Stimulated activated CD4-positive, alpha-beta T cell treated with anti-CD3 and anti-CD28 coated beads, Interleukin-15, amount 100 ng/mL, for 1 hour (primary cell): ENCODE measurements at places on chromosomes 12 and 14.
A peak's percentile ranks its signal among the peaks of the same experiment; 100 is the strongest.

GRCh38 chr12:1660304-1661187 lies 30.3 kb upstream of the ADIPOR2 start:
- DNase-seq: peak; percentile 13

- no peak for DNase-seq
These were observed 20.5 kb downstream of the RNF10 start for GRCh38 chr12:120554678-120555077.

DNA sequence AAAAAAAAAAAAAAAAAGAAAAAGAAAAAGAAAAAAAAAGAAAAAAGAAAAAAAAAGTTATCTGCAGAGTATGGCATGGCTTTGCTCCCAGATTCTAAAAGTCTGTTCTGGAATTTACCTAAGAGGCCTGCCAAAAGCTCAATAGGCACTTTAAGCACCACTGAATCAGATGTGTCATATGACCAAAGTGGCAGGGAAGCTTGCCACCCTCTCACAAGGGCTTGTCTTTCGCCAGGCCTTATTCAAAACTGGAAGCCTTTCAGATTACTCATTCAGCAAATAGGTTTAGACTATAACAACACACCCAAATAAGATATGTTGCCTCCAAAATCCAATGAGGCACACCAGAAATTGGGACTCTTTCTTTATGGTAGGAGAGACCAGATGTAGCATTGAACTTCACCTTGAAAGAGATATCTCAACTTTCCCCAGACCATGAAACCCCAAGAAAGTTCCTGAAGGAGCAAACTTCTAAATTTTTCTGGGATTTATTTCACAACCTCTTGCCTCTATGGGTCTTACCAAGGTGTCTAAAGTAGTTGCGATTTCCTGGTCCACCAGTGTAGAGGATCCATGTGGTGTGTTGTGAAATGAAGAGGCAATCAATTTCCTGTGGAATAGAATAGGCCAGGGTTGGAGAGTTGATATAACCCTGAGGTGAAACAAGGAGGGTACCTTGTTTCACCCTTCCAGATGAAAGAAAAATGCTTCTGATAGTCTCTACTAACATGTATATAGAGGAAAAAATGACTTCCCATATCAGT lies 218.8 kb downstream of the DAD1 start:
- DNase-seq: no peak

GRCh38 chr14:92613008-92613658 lies 99.6 kb downstream of the RIN3 start:
- peak; percentile 63 for DNase-seq

DNA sequence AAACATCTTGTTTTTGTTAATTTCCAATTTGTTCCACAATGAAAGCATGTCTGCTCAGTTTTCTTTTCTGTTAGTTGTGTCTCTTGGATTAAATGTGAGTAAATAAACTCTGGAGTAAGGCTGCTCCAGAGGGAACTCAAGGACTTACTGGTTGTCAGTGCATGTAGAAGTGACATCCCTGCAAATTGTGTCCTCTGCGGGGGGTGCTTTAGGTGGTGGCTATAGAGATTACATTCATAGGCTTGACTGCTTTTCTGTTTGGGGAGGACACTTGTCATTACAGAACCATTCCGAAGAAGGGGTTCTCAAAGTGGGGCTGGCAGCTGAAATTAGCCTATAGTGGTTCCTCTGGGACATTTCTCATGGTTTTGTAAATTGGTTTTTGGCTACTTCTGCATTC lies 8.8 kb downstream of the TMTC2 start:
- DNase-seq: no peak

DNA sequence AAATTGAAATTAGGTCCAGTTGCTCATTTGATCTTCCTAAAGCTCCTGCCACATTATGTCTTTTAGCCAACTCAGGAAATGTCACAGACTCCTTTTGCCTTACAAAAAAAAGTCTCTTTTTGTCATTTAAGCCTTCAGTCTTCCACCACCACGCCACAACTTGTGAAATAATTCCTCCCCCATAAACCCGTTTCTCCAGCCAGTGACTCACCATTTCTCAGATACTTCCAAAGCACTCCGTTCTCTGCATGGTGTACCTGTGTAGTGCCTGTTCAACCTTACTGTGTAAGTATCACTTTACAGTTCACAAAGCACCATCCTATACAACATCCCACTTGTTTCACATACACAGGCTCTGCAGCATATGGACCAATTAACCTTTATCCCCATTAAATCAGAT lies 139.5 kb upstream of the AEBP2 start:
- no peak for DNase-seq

DNA sequence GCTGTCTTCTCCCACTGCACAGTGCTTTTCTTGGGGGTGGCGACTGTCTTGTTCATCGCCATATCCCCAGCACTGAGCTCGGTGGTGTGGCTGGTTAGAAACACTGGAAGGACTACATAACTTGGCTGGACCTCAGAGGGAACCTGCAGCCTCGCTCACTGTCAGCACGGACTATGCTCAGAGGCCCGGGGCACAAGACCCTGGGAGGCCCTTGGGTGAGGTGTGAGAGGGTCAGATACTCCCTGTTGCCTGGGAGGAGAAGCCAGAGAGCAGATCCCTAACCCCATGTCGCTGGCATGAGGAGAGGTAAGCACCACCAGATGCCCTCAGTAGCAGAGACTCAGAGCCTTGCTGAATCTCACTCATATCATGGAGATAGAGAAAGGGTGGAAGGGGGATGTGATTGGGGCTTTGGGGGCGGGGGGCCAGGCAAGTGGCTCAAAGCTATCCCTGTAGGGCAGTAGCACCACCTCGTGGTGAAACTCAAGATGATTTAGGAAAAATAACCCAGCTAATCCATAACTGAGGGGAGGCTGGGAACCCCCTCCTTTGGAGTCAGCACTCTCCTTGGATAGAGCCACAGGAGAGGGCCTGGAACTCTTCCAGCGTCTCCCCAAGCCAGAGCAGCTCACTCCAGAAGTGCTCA lies 18.7 kb upstream of the HDAC7 start:
- DNase-seq: no peak

DNA sequence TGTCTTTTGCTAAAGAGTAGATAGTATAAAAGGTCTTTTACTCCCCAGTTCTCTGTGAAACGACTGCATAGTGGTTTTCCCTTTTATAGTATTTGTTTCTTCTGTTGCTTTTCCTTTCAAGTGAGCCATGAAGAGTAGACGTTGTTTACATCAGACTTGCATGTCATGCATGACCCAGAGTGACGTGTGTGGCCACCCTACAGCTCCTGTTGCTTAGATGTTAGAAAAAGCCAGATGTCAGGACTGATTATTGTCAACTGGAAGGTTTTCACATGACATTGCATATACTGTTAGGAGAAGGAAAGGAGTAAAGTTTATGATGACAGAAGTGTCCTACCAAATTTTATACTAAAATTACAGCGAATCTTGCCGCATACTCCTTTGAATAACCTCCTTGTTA lies 1.3 kb upstream of the RD3L start:
- DNase-seq: no peak

DNA sequence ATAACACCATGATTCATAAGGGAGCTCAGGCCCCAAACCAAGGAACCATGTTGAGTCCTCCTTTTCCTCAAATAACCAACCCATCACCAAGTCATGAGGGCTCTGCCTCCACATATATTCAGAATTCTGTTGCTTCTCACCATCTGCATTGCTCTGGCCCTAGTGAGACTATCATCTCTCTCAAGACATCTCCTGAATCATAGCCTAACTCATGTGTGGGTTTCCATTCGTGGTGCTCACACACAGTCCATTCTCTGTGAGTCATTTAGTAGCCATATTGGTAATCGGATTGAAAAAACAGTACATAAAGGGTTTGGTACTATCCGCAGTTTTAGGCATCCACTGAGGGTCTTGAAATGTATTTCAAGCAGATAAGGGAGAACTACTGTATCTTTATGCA lies 5.1 kb upstream of the SLC38A2 start:
- DNase-seq: no peak

DNA sequence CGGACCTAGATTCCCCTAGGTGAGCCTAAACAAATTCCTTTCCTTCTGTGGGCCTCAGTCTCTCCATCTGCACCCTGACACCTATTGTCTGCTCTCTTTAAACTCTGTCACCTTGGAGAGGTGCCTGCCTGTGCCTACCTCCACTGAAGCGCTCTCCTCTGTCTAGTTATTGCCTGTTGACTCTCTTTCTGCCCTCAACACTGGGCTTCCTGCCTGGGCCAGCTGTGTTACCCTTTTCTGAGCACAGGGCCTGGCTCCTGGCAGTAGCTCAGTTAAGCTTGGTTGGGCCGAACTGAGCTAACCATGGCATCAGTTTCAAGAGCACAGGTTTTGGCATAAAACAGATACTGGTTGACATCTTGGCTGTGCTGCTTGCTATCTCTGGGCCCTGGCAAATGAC lies 43.5 kb downstream of the PRMT8 start:
- no peak for DNase-seq

- no peak for DNase-seq
These were observed 362 bp upstream of the ACYP1 start for GRCh38 chr14:75064205-75064567.

DNA sequence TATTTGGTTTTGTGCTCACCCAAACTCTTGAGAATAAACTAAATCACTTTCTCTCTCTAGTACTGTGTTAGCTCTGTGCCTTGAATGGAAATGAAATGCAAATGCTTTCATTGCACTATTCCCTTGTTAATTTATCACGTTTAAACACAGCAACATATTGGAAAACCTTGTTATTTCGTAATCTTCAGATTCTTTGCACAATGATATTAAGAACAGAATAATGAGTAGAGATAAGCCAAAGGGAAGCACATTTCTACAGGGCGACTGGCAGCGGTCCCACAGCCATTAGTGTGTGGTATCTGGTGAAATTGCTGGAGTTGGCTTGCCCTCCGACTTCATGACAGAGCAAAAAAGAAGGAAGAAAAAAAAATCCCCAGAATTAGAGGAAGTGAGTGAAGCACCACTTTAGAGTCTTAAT lies 166.1 kb upstream of the E2F7 start:
- no peak for DNase-seq

DNA sequence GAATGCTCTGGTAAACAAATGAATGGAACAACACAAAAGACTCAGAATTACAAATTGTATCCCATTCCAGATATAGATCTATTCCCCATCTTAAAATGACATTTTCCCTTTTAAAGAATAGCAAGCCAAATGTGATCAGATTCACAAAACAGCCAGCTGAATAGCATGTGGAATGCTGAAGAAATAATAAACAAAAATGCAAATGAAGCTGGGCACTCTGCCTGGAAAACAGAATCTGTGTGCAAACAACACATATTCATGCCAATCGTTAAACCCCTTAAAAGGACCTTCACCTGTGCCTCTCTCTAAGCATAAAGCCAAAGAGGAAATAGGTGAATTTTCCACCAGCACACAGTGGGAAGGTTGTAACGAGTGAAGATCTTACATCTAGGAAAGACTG lies 67.9 kb upstream of the PDZRN4 start:
- no peak for DNase-seq

DNA sequence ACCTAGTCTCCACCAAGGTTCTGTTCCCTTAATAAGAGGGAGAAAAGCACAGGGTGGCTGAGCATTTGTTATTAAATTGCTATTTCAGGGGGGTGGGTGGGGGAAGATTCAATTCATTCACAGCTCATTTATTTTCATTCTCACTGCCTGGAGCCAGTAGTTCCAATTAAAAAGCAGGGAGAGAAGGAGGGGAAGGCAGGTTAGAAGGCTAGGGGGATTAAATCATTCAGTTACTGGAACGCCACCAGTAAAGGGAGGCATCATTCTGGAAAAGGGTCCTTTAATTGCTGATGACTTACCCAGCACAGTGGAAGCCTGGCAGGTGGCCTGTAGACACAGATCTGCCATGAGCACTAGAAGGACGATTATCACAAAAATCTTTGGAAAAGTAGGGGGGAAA lies 47.4 kb downstream of the NIN start:
- DNase-seq: no peak

DNA sequence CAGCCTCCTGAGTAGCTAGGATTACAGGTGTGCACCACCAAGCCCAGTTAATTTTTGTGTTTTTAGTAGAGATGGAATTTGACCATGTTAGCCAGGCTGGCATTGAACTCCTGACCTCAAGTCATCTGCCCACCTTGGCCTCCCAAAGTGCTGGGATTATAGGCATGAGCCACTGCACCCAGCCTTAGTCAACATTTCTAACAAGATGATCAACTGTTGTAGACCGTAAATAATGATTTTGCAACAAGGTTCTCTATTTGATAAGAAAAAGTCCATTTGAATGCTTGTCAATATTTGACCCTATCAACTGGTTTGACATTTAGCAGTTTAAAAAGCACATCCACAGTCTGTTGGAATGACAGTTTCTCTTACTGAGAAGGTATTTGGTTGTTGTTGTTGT lies 25.2 kb upstream of the NRDE2 start:
- DNase-seq: no peak

- no peak for DNase-seq
These were observed 35.3 kb downstream of the TSPAN19 start for GRCh38 chr12:85000729-85001128.

GRCh38 chr12:76137606-76138005 lies 53.1 kb upstream of the NAP1L1 start:
- no peak for DNase-seq

GRCh38 chr12:109617491-109617890 lies 43.9 kb downstream of the MVK start:
- no peak for DNase-seq

DNA sequence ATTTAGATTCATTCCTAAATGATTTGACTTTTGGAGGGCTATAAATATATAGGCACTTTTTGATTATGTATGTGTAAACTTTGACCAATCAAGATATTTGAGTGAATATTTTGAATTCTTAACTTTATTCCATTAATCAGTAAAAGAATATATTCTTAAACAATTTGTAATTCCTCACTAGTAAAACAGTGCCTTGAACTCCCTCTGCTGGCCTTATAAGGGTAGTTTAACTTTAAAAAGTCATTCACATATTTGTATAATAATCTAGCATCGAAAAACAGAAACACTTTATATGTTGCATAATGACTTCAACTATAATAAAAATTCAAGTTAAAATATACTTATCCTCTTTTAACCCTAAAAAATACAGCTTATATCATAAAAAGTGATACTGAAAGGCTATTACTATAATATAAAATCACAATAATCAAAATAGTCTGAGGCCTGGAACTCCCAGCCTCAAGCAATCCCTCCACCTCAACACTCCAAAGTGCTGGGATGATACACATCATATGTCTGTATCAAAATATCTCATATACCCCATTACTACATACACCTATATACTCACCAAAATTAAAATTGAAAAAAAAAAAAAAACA lies 31.2 kb downstream of the CCDC59 start:
- DNase-seq: no peak

- DNase-seq: no peak
These were observed 8.3 kb upstream of the PLEK2 start for GRCh38 chr14:67420102-67420739.

GRCh38 chr12:1310653-1311052 lies 283.7 kb downstream of the FBXL14 start:
- no peak for DNase-seq

- DNase-seq: no peak
These were observed 474 bp upstream of the CIT start for GRCh38 chr12:119877639-119877948.

- no peak for DNase-seq
These were observed 229.7 kb upstream of the NPAS3 start for GRCh38 chr14:32709027-32709426.

GRCh38 chr14:32474478-32475195 lies 145.5 kb downstream of the AKAP6 start:
- no peak for DNase-seq

- DNase-seq: no peak
These were observed 95.5 kb downstream of the TMX1 start for GRCh38 chr14:51335531-51335930.

- DNase-seq: no peak
These were observed 141.3 kb downstream of the KLHL28 start for GRCh38 chr14:44820230-44820964.

- DNase-seq: no peak
These were observed 4.2 kb downstream of the RNU4-2 start for GRCh38 chr12:120287491-120287890.
